ENCODE measurements at places on chromosomes 1 and 21.

- peak; percentile 72 for DNase-seq
These were observed 9.1 kb upstream of the RAB7B start for GRCh38 chr1:206012086-206012859.

- DNase-seq, result no peak
These were observed 165.5 kb downstream of the ZSCAN20 start for GRCh38 chr1:33637846-33638440.

DNA sequence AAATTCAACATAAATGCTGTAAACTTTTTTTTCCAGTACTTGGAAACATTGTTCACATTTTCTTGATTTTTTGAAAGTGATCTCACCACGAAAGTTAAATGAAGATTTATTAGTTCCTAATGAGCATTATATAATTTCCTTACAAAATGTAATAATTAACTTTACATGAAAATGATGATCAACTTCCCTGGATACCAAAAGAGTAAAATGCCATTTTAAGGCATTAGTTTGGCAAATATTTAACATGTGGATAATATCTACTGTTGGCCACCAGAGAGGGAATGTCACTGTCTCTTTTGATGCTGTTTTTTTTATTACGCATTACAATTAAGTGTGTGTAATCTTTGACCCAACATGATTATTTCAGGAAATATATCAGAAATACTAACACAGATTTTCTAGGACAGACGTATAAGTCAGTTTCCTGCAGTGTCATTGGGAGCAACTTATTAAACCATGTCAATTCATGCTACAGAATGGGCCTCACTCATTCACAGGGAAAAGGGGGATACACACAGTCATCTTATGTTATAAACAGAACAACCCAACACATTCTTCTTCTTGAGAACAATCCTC, 903.9 kb upstream of the ADGRL2 start:
- DNase-seq, result no peak

DNA sequence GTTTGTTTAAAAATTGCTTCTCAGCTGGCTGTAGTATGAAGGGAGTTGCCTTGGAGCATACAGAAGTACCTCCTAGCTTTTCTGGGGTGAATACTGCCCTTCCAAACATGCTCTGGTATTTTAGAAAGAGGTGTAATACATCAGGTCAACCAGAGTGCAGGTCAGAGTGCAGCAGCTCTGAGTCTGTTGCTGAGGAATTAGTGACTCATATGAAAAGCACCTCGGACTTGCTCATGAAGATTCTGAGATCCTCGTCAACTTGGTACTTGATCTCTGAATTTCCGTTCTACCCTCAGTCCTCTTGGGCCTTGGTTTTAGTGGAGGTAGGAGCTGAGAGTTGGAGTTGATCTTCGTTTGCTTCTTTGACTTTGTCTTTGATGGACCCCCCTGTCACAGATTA, 67.3 kb downstream of the NOS1AP start:
- DNase-seq, result no peak

GRCh38 chr21:37582590-37582989, 216.0 kb downstream of the DYRK1A start:
- no peak for DNase-seq

DNA sequence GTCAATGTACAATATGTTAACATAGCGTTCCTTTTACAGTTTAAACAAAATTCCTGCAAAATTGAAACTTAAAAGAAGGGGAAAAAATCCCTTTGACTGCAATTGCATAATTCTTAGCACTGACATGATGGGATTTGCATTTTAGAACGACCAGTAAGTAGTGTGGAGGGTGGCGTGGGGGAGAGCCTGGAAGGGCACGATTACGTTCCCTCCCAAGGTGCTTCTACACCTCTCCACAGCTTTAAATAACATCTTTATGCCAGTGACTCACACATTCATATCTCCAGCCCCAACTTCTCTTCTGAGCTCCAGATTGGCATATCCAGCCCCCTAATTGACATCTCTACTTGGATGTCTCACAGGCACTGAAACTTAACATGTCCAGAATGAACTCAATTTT, 64.3 kb downstream of the OLFML3 start:
- DNase-seq, result no peak

- DNase-seq, result no peak
These were observed 264.2 kb downstream of the NPHP4 start for GRCh38 chr1:5727871-5728643.

GRCh38 chr1:203703586-203703985, 61.4 kb upstream of the LAX1 start:
- DNase-seq, result no peak

DNA sequence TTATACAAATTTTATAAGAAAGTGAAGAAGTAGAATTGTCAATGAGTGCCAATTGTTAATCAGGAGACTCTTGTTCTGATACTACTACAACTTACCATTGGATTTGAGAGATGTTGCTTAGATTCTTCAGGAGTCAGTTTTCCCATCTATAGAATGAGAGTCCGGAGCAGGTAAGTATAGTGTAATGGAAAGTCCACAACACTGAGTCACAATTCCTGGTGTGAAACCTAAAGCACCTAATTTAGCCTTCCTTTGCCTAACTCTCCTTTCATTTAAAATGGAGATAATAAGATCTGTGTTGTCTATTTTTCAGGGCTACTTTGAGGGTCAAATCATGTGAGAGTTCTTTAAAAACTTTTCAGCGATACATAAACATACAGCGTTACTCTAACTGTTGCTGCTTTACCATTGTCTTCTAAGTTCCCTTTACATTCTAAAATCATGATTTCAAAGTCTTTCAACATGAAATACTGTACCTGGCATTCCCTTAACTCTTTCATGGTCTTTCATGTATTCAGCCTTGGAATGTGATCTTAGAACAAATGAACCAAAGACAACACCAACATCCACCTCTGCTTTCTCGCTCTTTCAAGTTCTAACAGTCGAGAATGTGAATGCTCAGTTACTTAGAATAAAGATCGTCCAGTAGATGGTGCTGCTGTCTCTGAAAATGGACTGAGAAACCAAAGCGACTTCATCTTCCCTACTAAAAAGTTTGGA, 90.9 kb downstream of the SLC30A10 start:
- no peak for DNase-seq

DNA sequence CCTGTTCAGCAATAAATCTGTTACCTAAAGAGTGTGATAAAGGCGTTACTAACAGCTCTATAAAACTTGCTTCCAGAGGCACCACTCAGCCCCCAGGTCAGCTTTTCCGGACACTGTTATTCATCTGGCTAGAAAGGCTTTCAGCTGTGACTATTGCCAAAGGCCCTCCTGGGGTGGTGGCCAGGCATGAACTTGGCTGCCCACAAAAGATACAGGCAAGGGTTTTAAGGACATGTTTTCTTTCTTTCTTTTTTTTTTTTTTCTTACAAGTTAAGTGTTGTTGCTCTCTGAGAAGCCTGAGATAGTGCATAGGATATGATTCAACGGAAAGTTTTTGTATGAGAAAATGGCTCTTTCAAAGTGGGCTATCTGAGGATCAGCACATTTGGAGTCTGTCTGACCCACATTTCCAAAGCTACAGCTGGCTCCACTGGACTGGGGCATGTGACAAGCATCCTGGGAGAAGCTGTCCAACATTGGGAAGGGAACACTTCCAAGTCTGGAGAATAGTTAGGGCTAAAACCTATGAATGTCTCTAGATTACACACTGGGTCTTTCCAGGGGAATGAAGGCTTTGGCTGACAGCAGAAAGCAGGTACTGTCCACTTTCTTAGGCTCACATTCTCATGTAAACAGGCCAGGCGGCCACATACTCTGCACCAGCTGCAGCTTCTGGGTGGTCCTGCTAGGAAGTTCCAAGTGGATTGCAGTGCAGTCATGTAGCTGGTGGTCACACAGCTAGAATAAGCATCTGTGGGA, 639.7 kb downstream of the LMO4 start:
- peak; percentile 52 for DNase-seq

- DNase-seq, result peak; percentile 16
These were observed 4.2 kb upstream of the C1orf159 start for GRCh38 chr1:1120096-1120495.

- DNase-seq, result peak; percentile 83
These were observed 39.2 kb downstream of the CDK18 start for GRCh38 chr1:205543351-205544301.

DNA sequence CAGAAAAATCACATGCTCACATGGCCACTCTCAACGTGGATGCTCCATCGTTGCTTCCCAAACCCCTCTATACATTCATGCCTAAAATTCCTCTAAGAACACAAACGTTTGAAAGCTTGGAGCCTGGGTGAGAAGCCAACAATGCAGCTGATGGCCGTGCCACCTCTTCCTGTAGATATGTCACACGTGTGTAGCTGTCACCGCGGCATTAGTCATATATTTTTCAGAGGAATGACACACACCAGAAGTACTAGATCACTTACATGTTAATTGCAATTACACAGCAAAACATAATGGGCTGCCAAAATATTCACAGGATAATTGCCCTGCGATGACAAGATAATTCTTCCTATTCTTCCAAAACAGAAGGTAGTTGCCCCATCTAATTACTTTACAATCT, 112.7 kb upstream of the BACE2 start:
- DNase-seq, result no peak

- DNase-seq, result no peak
These were observed 5.0 kb upstream of the EDEM3 start for GRCh38 chr1:184759651-184760050.

GRCh38 chr1:114641377-114641776, 28.5 kb downstream of the DENND2C start:
- no peak for DNase-seq

DNA sequence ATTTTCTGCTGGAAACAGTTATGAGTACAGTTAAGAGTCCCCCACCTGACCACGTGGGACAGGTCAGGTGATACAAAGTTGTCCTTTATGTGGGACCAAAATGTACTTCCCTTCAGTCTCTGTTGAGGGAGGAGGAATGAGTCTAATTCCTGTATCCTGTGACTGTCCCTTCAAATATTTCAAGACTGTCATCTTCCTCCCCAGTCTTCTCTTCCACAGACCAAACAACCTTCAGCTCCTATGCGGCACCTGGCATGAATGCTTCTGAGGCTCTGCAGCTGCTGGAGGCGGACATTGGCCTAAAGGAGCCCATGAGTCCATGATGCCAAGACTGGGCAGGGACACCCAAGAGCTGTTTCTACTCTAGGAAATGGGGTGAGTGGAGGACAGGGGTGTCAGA, 72.1 kb upstream of the SIM2 start:
- DNase-seq, result no peak

DNA sequence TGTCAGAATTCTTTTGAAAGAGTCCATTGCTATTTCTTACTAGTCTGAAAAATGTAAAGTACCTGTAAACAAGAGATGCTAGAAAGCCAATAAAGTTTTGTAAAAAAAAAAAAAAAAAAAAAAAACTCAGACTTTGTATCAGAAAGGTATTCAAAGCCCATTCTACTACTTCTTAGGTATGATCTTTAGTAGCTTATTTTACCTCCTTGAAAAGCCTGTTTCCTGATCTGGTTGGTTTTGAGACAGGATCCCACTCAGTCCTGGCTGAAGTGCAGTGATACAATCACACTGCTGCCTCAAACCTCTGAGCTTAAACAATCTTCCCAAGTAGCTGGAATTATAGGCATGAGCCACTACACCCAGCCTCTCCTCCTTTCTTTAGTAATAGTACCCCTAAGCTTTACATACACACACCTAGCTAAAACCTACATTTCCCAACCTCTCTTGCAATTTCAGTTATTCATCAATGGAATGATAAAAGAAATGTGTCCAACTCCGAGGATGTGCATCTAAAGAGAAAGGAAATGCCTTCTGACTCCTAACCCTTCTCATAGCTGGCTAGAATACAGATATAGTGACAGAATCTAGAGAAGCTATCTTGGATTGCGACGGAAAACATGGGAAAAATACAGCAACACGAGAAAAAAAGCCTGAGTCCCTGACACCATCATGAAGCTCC, 30.6 kb downstream of the EPS15 start:
- DNase-seq, result no peak

- peak; percentile 62 for DNase-seq
These were observed 23.3 kb downstream of the NAV1 start for GRCh38 chr1:201562257-201562656.

GRCh38 chr1:242205622-242206489, 207.0 kb upstream of the MAP1LC3C start:
- DNase-seq, result no peak
